ENCODE measurements at places on chromosomes 16 and 17. TPM values are rescaled to one million over a fixed set of nuclear protein-coding genes. Genes with fewer than 3 reads are reported as not detected.

The TBC1D26 gene
- not detected for total RNA-seq

The XYLT1 gene
- 11.1 TPM for total RNA-seq

DNA sequence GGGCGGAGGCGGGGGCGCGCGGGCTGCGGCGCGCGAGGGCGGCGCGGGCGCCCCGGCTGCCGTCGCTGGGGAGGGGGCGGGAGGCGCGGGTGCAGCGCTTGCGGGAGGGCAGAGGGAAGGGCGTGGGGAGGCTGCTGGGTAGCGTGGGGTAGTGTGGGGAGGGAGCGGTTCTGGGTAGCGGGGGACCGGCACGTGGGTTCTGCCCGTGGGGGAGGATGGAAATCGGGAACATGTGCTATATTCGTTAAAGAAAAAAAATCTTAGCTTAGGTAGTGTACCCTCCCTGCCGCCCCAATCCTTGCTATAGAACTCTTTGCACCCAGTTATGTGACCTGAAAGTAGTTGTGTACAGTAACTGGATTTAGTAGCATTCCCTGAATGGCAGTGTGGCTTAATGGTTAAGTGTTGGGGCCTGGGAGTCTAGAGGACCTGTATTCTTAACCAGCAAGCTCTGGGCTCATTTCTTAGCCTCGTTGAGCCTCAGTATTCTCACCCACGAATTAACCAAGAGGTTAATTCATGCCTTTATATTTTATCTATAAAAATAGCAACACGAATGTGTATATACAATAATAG is 646 bp downstream of the RABEP1 start:
- peak overlapping the region; percentile 82 for H3K4me3 ChIP-seq
- no peaks in the 10 kb centered on the region for H3K36me3 ChIP-seq
- no peak for DNase-seq

DNA sequence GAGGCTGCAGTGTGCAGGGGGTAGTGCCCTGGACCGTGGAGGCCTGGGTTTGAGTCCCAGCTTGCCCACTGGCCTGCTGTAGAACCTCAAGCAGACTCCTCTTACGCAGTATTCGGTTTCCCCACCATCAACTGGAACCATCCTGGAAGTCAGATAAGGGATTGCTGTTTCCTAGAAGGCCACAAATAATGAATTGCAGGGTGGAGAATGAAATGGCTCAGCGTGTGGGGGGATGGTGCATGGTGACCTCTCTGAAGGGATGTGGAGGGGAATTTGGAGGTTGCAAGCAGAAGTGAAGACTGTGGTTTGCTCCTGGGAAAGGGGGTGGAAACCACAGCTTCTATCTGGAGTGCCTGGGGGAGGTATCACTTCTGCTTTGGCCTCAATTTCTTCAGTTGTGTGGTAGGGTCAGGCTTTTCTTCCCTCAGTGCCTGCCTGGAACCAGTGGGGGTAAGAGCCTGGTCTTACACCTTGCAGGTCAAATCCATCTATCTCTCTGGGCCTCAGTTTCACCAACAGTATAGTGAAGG is 1.7 kb downstream of the ADGRG5 start:
- no peak overlapping the region for H3K27ac ChIP-seq
- H3K4me1 ChIP-seq = no peaks in the 10 kb centered on the region
- H3K4me3 ChIP-seq = no peak overlapping the region
- H3K27me3 ChIP-seq = peaks cover 41% of the 10 kb centered on the region

GRCh38 chr17:56739776-56740175 is 93.9 kb downstream of the C17orf67 start:
- no peak overlapping the region for H3K27ac ChIP-seq
- peaks cover 17% of the 10 kb centered on the region for H3K4me1 ChIP-seq
- H3K36me3 ChIP-seq = no peaks in the 10 kb centered on the region
- no peak overlapping the region for H3K4me3 ChIP-seq

GRCh38 chr16:83723901-83724300 is 83.9 kb upstream of the HSBP1 start:
- H3K27me3 ChIP-seq = no peaks in the 10 kb centered on the region
- DNase-seq = no peak
- H3K36me3 ChIP-seq = no peaks in the 10 kb centered on the region
- H3K4me3 ChIP-seq = no peak overlapping the region

All from IMR-90 (cell line).